ENCODE measurements at places on chromosomes 7 and 10. TPM values are rescaled to one million over a fixed set of nuclear protein-coding genes. Genes with fewer than 3 reads are reported as not detected.
A peak's percentile ranks its signal among the peaks of the same experiment; 100 is the strongest.

EPO gene
- total RNA-seq, result not detected

DNA sequence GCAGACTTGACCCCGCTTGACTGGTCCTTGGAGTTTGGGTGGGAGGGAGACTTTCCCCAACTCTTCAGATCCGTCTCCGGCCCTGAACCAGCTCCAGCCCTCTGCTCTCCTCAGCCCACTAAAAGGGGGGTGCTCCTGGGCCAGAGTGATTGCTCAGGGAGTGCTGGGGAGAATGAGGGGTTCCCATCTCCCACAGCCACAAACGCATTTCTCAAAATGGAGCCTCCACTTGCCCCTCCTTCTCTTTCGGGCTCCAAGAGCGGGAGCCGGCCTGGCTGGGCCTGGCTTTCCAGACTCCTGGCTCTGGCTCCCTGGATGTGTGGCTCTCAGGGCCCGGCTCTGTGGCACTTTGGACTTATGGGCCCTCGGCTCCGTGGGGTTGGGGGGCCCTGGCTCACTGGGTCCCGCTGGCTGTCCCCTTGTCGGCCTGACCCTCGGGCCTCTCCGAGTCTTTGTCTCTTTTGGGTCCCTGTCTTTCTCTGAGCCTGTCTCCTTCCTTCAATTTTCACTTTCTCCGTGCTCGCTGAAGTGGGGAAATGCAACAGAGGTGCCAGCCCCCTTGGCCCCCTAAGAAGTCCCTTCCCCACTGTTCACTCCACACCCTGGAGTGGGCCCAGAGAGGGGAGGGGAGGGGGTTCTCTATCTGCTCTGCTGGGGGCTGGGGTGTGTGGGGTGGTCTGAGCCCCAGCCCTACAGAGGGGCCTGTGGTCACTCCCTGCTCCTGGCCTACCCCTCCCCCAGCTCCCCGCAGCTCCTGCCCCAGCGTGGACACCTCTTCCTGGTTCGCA, 713 bp downstream of the LZTS2 start:
- peak; percentile 53 for DNase-seq

ZNF804B gene
- not detected for total RNA-seq

GRCh38 chr10:91709394-91709798, 76.5 kb upstream of the PPP1R3C start:
- DNase-seq, result no peak

GRCh38 chr10:111338035-111338434, 261.2 kb downstream of the ADRA2A start:
- DNase-seq, result no peak
